ENCODE measurements at places on chromosomes 3 and 15. TPM values are rescaled to one million over a fixed set of nuclear protein-coding genes. Genes with fewer than 3 reads are reported as not detected.

Gene RLBP1
- total RNA-seq: 0.64 TPM

Gene GADL1
- total RNA-seq: 2.2 TPM

Gene IL17RD
- 11.0 TPM for total RNA-seq

DNA sequence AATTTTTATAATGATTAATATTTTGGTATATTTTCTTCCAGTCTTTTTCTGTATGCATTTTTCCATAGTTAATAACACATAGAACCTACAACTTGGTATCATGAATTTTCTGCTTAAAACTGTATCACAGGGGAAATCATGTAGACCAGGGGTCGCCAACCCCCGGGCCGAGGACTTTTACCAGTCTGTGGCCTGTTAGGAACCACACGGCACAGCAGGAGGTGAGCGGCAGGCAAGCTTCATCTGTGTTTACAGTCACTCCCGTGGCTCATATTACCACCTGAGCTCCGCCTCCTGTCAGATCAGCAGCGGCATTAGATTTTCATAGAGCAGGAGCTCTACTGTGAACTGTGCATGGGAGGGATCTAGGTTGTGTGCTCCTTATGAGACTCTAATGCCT, 54.7 kb downstream of the RPL22L1 start:
- H3K36me3 ChIP-seq: no peaks in the 10 kb centered on the region
- no peaks in the 10 kb centered on the region for H3K4me1 ChIP-seq
- no peaks in the 10 kb centered on the region for H3K27me3 ChIP-seq
- H3K27ac ChIP-seq: no peak overlapping the region
- no peak overlapping the region for H3K4me3 ChIP-seq
- no peak for ATAC-seq

GRCh38 chr3:79297245-79297960, 470.4 kb downstream of the ROBO1 start:
- no peaks in the 10 kb centered on the region for H3K36me3 ChIP-seq
- peaks cover 18% of the 10 kb centered on the region for H3K4me1 ChIP-seq
- no peak overlapping the region for H3K27ac ChIP-seq
- ATAC-seq: no peak

Gene MINAR1
- 0.39 TPM for total RNA-seq

DNA sequence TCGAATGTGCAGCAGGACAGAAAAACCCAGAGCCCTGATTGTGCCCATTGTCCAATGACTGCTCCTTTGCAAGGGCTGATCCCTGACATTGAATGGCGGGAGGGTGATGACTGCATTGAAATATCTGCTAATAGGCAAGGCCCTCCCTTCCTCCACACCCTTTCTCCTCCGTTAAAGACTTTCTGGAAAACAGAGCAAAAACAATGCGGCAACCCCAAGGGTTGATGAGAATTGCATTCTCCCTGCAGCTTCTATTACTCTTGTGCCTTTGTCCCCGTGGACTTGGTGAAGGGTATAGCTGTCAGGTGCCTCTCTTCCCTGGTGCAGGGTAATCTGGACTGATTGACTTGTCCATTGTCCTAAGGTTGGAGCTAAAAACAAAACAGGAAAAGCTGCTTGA, 71.8 kb downstream of the THSD4 start:
- H3K4me3 ChIP-seq: no peak overlapping the region
- H3K27me3 ChIP-seq: no peaks in the 10 kb centered on the region
- H3K36me3 ChIP-seq: no peaks in the 10 kb centered on the region
- no peak for ATAC-seq

Data from gastroesophageal sphincter (tissue), 4 donors.